HFF-Myc (cell line): ENCODE measurements at places on chromosomes 5 and 9.

DNA sequence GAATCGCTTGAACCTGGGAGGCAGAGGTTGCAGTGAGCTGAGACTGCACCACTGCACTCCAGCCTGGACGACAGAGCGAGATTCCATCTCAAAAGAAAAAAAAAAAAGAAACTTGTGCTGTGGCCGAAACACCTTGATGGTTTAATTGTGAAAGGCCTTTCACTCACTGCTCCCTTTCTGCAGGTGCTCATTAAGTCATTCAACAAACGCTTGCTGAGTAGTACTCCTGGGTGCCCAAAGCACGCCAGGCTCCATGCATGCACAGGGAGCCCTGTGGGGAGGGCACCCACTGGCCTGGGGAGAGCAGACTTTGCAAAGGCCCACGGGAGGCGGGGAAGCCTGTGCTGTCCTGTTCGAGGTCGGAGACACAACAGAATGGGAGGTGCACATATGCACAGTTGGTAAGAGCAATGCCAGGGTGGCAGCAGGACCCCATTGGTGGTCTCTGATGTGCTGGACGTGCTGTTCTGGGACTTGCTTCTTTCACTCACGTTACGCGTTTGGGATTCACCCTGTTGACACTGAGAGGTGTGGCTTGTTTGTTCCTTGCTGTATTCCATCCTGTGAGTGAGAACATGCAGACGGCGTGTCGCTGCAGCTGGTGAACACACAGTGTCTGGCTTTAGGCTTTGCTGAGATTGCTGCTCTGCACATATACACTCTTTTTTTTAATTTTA lies 3.0 kb upstream of the ENTPD2 start:
- no peak for DNase-seq

DNA sequence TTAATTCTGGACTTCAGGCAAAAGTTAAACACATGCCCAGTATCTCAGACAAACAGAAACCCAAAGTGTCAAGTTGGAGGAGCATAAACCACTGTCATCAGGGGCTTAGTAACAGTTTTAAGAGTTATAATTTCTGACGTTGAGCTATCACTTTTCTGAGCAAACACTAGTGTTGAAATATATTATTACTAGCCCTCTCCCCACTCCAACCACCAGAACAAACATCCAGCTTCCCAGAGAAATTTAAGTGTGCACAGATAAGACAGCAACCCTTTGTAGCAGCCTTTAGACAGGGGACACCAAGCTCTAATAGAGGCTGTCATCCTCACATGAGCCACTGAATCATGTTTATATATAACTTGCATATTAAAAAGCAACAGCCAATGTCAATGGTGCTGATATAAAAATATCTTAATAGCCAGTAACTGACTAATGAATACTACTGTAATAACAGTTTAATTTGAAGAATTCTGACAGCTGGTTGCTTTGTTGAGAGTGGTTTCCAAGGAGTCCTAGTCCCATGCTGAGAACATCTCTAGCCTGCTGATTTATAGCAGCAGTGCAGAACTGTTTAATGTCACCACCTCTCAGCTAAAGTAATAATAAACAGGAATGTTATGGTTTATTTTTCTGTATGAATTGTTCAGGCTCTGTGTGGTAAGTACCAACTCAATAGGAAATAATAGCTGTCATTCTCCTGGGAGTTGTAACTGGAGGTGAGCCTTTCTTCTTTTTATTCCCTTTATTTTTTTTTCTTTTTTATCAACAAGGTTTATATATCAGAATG lies 528.7 kb upstream of the ZNF608 start:
- DNase-seq = no peak

GRCh38 chr5:23461576-23461975 lies 45.8 kb upstream of the PRDM9 start:
- DNase-seq = no peak

DNA sequence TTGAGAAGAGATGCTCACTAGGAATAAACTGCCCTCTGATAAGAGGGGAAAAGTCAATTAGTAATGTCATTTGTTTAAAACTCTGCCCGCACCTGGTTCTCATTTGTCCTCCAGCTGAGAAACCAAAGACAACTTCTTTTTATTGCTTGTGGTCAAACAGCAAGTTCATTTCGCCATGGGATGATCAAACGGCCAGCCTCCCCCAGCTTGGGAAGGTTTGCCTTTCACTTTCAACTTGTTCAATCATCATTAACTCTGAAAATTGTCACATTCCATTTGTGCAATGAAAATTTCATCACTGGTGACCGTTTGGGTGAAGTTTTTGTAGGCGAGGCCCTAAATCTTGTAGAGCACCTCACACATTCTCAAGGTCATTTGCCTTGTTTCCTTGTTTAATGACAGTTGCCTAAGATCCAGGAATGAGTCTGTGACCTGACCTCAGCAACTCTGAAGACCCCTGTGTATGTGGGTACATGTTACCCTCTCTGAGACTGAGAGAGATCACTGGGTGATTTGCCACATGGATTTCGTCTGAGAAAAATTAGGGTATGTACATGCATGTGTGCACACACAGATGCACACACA lies 117.7 kb downstream of the MARCHF3 start:
- DNase-seq = peak; percentile 35

- no peak for DNase-seq
These were observed 212.1 kb downstream of the ARL15 start for GRCh38 chr5:54098267-54098666.

GRCh38 chr9:113770396-113770795 lies 105.7 kb upstream of the ZNF618 start:
- no peak for DNase-seq

GRCh38 chr9:2319421-2319820 lies 302.2 kb upstream of the VLDLR start:
- no peak for DNase-seq

DNA sequence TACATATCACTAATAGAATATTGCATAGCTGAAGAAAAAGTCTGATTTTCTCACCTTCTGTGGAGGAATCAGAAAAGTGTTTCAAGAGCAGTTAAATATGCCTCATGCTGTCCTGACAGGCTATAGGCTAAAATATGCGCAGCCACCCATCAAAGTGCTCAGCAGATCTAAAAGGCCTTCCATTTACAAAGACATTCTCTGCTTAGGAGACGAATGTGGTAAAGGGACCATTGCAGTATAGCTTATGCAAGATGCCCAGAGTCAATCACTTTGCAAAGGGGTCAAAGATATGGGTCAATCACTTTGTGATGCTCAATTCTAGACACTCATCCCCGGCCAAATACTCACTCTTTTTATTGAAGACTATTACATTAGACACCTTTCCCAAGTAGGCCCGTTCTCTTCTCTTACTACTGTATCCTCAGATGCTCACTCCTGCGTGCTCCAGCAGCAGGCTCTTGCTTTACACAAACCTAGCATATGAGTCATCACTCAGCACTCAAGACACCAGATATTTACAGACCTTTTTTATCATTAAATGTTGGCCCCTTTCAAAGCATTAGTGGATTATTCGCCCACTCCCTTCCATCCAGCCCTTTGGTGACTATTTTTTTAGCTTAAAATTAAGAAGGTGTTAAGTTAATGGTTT lies 568.2 kb upstream of the CDH18 start:
- no peak for DNase-seq

DNA sequence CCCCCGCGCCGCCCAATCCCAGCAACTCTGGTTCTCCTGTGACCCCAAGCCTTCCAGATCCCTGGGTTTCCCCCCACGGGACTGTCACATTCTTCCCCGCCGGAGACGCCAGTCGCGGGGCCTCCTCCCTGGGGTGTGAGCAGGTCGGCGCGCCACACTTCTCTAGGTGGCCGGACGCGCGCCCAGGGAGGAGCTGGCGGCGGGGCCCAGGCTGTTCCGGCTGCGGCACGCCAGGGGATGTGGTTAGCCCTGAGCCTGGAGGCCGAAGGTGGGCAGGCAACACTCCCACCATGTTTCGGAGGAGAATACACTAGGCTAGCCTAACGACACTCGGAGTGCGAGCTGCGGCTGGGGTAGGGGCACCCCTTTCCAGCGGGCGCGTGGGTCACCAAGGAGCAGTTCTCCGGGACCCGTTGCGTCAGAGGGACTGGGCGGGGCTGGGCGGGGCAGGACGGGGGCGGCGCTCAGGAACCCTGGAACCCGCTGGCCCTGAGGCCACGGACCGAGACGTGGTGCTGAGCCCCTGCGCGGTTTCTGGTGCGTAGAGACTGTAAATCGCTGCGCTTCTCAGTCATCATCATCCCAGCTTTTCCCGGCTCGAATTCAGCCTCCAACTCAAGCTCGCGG lies at the start of gene SLC27A6:
TSS of gene SLC27A6 (plus strand) at position 478 of the 627 bp plus-strand sequence. CDS start 650 bp downstream, outside the sequence.
- no peak for DNase-seq

DNA sequence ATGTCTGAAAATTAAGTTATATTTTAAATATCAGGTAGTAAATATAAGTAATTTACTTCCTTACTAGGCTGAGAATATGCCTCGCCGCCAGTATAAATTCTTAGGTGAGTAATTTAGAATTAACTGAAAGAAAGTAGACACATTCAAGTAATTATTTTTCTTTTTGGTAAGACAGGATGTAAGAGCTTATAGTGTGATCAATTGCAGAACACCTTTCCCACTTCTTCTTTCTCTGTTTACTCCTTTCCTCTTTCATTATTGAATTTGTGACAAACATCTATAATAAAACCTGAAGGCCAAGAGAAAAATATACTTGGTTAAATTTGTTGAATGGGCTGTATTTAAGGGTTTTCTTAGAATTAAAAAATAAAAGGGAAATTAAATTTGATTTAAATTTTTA lies 195.1 kb upstream of the CDKN2B start:
- DNase-seq = no peak

GRCh38 chr5:76152700-76153099 lies 69.5 kb downstream of the SV2C start:
- DNase-seq = no peak

DNA sequence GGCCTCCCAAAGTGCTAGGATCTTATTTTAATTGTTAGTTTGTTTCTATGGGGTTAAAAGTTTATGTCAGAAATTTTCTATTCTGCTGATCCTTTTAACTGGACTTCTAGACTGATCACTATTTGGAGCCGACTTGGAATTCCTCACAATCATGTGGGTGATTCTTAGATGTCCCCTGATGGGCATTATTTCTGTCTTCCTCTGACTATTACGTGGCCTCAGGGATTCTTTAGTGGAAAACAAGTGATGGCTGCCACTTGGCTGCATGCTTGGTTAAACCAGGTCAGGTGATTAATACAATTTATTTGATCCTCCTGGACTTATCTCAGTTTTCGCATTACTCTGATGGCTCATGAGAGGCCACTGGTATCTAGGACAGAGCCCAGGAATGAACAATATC lies 32.2 kb upstream of the OR2S2 start:
- DNase-seq = no peak

DNA sequence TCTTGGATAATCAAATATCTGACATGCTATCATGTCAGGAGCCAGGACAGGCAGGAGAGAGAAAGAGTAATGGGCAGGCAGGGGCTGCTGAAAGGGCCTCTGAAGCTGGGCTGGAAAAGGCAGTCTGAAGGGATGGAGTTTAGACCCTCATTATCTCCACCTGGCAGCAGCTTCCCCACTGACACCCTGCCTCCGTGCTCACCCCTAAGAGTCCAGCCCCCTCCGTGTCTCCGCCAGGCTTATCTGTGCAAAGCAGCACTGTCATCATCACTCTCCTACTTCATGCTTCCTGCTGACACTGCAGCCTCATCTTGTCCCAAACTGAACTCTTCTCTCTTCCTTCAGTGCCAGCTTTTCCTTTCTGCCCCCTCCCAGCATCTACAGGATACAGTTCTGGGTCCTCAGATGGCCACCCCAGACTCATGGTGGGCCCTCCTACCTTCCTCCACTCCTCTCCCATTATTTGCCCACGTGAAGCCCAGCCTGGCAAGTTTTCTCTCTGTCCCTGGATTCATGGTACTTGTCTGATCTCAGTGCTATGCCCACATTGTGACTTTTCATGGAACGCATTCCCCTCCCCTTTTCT lies 70.9 kb upstream of the KLF9 start:
- DNase-seq = no peak

GRCh38 chr9:112170235-112170634 lies 4.9 kb downstream of the SUSD1 start:
- DNase-seq = no peak

- DNase-seq = no peak
These were observed 89.6 kb downstream of the RIC1 start for GRCh38 chr9:5718296-5719032.

DNA sequence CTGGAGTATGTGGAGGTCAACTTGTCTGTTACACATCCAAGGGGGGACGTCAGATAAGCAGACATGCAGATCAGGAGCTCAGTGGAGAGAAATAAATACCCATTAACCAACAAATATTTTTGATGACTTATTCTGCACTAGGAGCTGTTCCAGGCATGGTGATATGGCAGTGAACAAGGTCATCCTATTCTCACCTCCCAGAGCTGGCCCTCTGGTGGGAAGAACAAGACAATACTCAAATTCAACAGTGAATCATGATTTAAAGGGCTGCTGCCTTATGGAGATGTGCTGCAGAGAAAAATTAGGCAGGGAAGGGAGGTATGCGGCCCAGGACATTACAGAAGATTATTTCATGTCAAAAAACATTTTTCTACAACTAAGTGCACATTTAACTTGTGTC lies 36.5 kb downstream of the SYK start:
- DNase-seq = no peak

GRCh38 chr5:17148481-17148880 lies 69.0 kb upstream of the BASP1 start:
- DNase-seq = no peak

DNA sequence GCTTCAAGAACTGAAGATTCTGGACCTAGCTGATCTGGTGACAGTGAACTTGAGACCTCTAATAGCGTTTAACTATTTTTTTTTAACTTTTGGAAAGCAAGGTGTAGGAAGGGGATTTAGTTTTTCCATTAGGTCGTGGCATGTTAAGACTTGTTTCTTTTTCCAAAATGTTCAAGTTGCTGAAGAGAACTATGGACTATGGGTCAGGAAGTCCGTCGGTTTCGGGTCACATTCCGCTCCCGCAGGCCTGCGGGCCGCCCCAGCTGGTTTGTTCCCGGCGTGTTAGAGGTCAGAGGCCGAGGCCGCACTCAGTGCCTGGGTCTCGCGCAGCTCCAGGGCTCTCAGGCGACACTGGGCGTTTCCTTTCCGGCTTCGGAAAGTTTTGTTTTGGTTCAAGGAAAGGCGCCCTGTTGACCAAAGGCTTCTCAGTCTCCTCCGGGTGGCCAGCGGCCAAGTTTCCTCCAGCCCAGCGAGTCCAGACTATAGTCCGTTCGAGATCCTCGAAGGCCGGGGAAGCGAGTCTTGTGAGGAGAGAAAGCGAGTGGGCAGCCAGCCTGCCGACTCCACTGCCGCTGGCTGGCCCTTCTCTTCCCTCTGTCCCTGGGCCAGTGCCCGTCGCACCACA lies 586 bp upstream of the FCHO2 start:
- DNase-seq = no peak

DNA sequence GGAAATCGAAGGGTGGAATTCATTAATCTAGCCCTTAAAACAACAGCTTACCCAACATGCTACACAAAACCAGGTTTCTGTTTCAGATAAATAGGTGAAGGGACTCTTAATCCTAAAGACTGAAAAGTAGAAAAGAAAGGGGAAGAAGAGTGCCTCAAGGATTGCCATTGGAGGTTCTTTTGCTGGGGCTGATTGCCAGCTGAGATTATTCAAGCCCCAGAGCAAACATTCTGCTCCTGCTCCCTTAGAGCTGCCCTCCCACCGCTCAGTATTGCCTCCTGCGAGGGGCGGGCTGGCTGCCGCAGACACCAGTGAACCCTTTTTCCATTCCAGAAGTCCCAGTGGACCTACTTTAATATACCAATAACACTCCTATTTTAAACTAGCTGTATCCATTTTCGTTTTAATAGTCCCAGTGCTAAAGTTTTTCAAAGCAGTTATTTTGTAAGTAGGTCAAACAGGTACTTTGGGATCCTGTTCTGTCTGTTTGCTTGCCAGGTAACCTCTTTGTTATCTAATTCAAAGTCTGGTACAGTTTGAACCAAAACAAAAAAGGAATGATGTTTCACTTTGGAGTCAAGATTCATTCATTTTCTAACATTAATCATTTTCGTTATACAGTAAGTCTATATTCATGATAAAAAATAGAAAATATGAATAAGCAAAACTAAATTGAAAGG lies 38.6 kb downstream of the HMGCS1 start:
- DNase-seq = no peak
